ENCODE measurements at places on chromosomes 11 and 22.

- DNase-seq, result no peak
Observed at GRCh38 chr11:74783241-74783871, 34.7 kb downstream of the RNF169 start.

DNA sequence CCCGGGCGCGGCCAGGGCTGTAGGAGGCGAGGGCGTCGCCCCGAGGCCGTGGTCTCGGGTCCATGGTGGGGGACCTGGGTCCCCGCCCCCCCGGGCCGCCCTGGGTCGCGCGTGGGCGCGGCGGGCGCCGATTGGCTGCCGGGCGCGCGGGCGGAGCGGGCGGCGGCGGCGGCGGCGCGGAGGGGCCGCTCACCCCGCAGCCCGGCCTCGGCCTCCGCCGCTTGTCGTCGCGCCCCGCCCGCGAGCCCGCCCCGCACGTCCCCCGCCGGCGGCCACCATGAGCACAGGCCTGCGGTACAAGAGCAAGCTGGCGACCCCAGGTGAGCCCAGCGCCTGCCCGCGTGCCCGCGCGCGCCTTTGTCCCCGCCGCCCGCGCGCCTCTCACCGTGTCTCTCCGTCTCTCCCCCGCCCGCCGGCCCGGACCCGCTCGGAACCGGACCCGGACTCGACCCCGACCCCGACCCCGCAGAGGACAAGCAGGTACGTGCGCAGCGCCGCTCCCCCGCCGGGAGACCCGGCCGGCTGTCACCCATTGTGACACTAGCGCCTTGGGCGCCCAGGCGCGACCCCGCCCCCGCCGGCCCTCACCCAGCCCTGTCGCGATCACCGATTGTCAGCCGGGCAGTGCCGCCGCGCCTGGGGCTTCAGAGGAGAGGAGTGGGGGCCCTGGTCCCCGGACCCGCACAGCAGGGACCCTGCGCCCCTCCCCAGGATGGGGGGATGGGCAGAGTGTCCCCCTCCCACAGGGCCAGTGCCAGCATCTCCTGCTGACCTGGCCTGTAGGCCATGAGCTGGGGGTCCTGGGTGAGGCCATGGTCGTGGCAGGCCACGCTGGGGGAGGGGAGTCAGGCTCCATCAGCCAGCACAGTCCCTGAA lies at the start of gene SEPTIN5:
TSS of gene SEPTIN5 (plus strand) at position 192 of the 876 bp plus-strand sequence. CDS start at position 278, 86 bp downstream.
- DNase-seq, result no peak

DNA sequence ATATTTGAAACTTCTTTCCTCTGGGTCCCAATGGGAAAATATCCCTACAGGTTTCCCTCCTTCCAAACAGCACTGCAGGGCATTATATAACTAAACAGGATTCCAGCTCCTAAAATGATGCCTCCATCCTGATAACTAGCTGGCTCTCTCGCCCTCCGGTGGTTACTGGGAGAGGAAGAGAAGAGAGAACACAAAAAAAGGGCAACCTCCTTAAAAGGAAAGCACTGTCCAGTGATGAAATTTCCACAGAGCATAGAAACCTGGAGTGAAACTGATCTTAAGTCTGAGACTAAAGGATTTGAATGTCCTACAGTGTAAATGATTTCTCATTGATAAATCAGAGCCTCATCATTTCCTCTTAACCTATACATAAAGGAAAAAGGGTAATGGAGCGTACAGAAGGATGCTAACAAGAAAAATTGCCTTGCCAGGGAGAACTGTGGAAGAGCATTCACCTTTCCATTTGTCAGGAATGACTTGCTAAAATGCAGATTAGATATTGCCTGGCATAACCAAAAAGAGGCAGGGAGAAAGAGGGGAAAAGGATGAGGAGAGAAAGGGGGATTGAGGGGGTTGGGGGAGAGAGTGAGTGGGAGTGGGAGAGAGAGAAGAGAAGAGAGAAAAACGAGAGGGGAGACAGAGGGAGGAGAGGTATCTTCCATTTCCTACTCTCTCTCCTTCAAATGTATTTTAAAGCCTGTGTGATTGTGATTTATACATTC lies 121.3 kb downstream of the APOL5 start:
- DNase-seq, result peak; percentile 61

GRCh38 chr22:29313126-29313575 lies 2.3 kb downstream of the RASL10A start:
- no peak for DNase-seq

GRCh38 chr11:113256431-113257202 lies 57.8 kb upstream of the TTC12 start:
- DNase-seq, result no peak

GRCh38 chr11:44327730-44328129 lies 17.8 kb upstream of the ALX4 start:
- no peak for DNase-seq

DNA sequence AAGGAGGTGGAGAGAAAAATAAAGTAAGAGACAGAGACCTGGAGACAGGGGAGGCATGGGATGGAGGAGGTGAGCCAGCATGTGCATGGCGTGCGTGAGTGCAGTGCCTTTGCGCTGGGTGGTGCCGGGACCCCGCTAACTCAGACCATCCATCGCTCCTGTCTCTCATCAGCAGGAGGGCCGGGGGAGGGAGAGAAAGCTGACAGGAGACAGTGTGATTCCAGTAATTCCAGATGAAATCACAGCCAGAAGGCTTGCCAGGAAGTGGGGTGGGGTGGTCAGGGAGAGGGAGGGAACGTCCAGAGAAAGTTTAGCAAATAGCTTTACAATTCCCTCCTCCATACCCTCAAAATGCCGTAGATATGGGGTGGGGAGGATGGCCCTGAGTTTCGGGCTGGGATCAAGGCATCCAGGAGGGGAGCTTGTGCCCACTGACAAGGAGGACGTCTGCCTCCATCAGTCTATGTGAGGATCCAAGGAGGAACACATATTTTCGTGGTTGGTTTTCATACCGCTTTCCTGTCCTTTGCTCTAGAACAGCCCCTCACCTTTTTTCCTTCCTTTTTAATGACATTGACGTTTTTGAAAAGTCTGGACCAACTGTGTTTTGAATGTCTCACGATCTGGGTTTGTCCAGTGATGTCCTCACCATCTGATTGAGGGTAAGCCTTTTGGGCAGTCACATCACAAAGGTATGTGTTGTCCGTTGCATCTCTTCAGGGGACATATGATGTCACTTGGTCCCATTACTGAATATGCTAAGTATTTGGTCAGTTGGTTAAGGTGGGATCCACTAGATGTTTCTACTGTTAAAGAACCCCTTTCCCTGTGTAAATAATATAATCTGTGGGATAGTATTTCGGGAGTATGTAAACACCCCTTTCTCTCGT lies 567.3 kb downstream of the MIAT start:
- DNase-seq, result no peak

DNA sequence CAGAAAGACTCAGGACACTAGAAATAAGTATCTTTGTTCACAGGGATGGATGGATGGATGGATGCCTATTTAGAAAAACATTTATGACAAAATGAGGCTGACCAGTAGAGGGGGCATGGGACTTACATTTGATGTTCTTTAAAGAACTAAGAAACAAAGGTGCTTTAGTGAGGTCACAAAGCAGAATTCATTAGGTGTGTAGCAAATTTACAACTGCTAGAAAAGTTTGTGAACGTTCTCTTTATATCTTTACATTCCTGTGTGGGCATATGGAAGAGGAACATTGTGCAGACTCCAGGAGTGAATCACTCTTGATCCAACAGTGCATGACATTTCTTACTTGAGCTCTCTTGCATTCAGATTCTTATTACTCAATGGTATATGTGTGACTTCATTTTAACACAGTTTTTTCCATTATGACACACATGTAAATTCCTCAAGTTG lies 15.8 kb upstream of the SIK2 start:
- peak; percentile 41 for DNase-seq

GRCh38 chr11:90134478-90135003 lies at the start of gene NAALAD2:
Gene NAALAD2, plus strand, starts transcription at chr11:90134663. Its CDS starts 96 bp downstream, at chr11:90134759.
- DNase-seq, result no peak

- no peak for DNase-seq
Observed at GRCh38 chr11:8296872-8297271, 33.2 kb upstream of the LMO1 start.

DNA sequence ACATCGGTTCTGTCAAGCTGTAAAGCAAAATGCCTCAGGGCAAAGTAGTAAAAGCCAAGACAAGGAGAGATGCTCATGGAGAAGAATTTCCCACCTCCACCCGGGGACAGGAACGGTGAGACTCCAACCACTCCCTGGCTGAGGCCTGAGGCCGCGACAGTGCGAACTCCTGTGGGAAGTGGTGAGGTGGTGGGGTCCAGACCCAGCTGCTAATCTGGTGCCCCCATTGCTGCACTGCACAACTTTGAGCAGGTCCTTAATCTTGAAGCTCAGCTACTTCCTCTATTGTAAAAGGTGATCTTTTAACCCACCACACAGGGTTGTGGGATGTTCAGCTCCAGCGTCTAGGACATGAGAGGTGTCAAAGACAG lies 83.9 kb downstream of the ZC3H12C start:
- DNase-seq, result no peak

DNA sequence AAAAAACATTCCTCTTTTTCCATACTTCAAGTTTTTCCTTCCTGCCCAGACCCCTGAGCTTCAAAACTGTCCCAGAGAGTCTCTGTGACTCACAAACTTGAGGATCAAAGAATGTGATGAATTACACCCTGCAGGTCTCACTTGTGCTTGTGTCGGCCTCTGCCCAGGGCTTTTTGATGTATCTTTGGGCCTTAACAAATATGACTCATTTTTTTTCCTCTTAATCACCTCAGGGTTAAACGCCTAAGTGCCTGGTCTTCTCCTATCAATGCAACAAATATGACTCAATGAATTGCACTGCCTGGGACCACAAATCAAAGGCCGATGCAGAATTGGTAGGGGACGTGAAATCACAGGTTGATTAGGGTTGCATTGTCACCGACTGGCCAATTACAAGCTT lies 267.7 kb downstream of the LARGE1 start:
- DNase-seq, result no peak

GRCh38 chr22:28143961-28144745 lies 225.1 kb upstream of the PITPNB start:
- no peak for DNase-seq

- DNase-seq, result no peak
Observed at GRCh38 chr22:42906605-42907348, 49.7 kb upstream of the ARFGAP3 start.

- no peak for DNase-seq
Observed at GRCh38 chr11:46296528-46297448, 19.3 kb downstream of the CREB3L1 start.

GRCh38 chr11:129189646-129190045 lies 2.5 kb downstream of the ARHGAP32 start:
- no peak for DNase-seq

DNA sequence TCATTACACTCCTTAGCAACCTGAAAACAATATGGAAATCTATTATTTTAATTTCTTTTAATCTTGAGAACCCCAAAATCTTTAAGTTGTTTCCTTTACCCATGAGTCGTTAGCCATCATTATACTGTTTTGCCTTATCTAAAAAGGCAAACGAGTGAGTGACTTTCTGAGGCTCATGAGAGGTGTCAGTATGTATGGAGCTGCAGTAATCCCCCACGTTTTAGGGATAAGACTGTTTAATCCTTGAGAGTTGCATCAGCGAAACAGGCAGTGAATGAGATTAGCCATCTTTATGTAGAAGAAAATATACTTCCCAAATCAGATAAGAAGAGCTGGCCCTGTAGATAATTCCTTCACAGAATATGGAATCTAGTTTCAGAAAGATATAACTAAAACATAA lies 1147.0 kb downstream of the DLG2 start:
- DNase-seq, result no peak

DNA sequence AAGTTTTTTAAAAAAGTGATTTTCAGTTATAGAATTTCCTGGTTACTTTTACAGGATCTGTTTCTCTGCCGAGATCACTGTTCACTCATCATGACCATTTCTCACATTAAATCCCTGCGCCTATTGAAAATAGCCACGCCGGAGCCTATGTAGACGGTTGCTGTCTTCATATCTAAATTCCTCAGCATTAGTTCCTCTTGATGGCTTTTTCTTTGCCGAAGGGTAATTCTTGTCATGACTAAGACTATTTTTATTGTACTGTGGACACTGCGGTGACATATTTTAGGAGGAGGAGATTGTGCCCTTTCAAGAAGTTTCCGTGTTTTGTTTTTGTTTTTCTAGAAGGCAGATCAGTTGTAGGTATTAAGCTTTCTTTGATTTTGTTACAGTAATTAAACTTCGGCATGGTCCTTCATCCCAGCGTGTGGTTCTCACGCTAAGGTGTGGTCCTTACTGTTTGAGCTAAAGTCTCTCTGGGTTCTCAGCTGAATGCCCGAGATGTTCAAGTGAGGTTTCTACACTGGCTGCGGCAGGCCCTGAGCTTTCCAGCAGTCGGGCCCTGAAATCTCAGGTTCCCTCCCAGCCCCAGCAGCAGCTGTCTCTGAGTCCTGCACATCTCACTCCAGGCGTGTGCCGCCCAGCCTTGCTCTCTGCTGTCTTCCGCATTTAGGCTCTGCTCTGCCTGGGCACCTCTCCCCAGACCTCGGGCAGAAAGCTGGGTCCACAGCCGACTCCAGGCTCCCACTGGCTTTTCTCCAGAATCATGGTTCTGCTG lies 1110.5 kb downstream of the TBC1D22A start:
- DNase-seq, result no peak

GRCh38 chr11:69377029-69377952 lies 83.3 kb downstream of the MYEOV start:
- no peak for DNase-seq

GRCh38 chr11:96648991-96649390 lies 259.2 kb downstream of the JRKL start:
- DNase-seq, result no peak

- peak; percentile 41 for DNase-seq
Observed at GRCh38 chr22:45009606-45010531, at the start of gene PHF21B. Gene PHF21B, minus strand, starts transcription at chr22:45010005. Its CDS starts 456 bp downstream, at chr22:45009549.

GRCh38 chr11:60955571-60955970 lies 3.6 kb upstream of the SLC15A3 start:
- DNase-seq, result no peak

GRCh38 chr22:26981111-26981510 lies 323.7 kb downstream of the MIAT start:
- DNase-seq, result no peak

GRCh38 chr11:66951927-66952337 lies 6.3 kb downstream of the PC start:
- peak; percentile 87 for DNase-seq

- DNase-seq, result no peak
Observed at GRCh38 chr11:35742707-35743454, 80.3 kb downstream of the TRIM44 start.

- DNase-seq, result peak; percentile 81
Observed at GRCh38 chr11:45872651-45873356, 12.6 kb upstream of the MAPK8IP1 start.

- no peak for DNase-seq
Observed at GRCh38 chr11:69411257-69411924, 70.1 kb upstream of the LINC01488 start.

DNA sequence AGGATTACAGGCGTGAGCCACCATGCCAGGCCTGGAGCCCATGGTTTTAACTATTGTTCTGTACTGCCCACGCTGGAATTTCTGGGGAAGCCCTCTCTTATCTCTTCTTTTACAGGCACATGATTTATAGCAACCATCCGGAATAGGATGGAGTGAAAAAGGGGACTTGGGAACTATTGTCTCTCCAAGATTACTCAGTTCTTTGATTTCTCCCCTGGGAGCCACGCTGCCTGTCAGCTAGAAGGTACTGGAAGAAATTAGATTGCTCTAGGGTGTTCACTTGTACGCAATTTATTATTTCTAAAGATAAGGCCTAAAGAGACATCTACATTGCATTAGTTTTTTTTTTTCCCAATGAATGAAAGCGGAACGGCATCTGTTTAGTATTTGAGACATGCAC lies 65.6 kb upstream of the PTPRJ start:
- DNase-seq, result no peak

- no peak for DNase-seq
Observed at GRCh38 chr22:42951093-42951710, 63.7 kb downstream of the PACSIN2 start.

GRCh38 chr11:129538323-129538722 lies 162.7 kb downstream of the BARX2 start:
- no peak for DNase-seq
